ENCODE measurements at places on chromosomes 12 and 14.

GRCh38 chr12:124718036-124718435 is 145.6 kb downstream of the SCARB1 start:
- DNase-seq: no peak

- no peak for DNase-seq
Observed at GRCh38 chr14:53124786-53125185, 28.3 kb downstream of the DDHD1 start.

DNA sequence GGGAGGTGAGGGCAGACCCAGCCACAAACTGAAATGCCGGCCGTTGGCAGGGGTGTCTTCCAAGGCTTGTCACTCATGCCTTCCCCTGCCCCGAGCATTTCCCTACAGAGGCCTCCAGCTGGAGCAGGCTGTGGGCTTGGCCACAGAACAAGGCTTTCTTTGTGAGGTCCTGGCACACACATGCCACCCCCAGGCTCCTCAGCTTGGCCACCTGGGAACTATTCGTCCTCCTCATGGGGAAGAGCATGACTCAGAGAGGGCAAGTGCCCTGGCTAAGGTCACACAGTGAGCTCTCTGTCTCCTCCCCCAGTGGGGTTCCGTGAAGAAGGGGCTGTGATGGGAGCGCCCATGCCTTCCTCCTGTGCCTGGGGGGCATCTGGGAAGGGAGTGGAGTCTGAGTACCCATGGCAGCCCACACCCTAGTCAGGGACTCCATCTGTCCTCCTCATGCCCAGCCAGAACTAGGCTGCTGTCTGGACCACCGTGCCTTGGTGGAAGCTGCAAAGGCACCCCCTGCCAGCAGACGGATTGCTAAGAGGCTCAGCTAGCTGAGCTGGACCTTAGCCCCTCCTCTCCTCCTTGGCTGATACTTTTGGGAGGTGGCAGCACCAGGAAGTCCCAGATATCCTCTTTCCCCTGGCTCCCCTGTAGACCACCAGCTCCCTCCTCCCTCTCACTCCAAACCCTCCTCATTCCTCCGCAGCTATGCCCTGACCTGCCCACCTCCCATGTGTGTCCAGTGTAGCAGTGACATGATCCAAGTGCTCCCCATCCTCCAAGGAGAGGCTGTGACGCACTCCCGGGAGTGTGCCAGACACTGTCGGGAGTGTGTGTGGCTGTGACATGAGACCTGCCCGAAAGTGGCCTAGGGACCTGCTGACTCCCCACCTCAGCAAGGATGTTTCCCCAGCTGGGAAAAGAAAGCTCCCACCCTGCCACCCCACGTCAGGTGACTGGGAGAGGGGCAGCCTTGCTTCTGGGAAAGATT is 21.4 kb downstream of the ABCB9 start:
- no peak for DNase-seq

GRCh38 chr12:117832459-117833457 is 136.0 kb downstream of the KSR2 start:
- DNase-seq: no peak

DNA sequence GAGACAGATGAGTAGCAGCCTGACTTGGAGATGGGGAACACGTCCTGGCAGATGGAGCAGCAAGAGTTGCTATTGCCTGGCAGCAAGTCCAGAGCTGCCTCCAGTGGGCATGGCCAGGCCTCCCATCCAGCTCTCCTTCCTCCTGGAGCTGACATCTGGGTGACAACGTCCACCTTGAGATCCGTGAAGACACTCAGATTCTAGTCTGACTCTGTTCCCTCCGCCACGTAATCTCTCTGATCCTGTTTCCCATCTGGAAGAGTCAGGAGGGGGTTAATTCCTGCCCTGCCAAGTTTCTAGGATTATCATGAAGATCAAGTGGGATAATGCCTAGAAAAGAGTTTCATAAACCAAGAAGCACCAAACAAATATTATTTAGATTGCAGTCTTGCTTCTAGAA is 65.3 kb upstream of the FAM181A start:
- DNase-seq: no peak

- no peak for DNase-seq
Observed at GRCh38 chr12:123094349-123095077, 56.4 kb downstream of the PITPNM2 start.

- DNase-seq: no peak
Observed at GRCh38 chr12:5273709-5274108, 158.2 kb upstream of the NTF3 start.
